ENCODE measurements at places on chromosomes 5 and 9.

DNA sequence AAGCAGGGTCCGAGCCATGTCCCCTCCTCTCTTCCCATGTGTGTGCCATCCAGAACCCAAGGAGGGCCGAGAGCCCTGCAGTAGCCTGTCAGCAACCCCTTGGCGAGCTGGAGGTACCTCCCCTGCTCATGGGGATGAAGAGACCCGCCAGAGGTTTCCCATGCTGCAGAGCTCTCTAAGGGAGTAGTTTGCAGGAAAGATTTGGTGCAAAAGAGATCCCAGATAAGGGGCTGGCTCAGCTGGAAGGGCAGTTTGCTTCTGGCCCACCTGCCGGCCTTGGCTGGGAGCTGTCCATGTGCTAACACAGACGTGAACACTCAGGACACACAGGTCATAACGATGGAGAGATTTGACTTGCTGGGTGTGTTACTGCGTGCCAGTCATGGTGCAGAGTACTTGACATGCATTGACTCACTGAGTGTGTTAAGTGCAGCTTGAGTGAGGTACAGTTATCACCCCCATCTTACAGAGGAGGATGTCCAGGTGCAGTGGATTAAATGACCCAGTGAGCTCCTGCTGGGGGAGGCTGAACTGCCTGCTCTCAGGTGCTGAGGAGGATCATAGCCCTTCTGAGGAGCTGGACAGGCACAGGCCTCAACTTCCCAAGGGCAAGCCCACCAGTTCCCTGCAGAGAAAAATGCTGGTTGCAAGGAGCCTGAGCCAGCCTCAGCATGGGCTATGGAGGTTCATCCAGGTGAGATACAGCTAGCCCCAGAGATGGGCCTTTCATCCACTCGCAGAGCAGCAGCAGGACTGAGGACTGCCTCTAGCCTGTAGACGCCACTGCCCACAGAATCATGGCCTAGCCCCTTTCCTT lies 6.3 kb upstream of the SLC25A48 start:
- DNase-seq: peak; percentile 50

DNA sequence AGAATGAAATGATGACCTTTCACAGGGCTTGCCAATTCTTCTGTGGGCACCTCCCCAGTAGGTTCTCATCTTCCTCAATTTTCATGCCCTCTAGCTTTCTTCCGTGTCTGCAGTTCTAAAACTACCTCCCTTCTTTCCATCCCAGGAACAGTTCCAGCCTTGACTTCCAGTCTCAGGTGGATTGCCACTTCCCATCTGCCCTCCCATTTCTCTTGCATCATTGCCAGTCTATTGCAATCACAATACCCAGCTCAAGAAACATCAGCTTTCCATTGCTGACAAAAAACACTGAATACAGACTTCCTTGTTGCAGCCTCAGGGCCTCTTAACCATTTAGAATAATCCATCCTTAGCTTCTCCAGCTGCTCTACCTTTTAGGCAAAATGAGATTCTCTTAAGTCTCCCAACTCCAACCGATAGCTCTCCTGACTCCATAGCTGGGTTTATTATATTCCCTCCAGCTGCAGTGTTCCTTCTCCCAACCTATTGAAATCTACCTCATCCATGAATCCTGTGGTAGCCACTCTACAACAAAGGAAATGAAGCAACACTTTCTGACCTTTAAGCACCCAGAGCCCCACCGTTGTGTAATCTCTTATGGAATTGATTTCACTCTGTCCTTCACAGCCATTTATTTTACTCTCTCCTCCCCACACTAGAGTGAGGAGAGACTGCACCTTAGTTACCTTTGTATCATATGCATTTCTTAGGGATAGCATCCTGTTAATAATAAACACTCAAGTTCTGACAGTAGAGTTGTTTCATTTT lies 75.6 kb upstream of the PCA3 start:
- DNase-seq: no peak

- DNase-seq: no peak
Measured at GRCh38 chr9:114771889-114772288, 34.0 kb downstream of the TNFSF15 start.

DNA sequence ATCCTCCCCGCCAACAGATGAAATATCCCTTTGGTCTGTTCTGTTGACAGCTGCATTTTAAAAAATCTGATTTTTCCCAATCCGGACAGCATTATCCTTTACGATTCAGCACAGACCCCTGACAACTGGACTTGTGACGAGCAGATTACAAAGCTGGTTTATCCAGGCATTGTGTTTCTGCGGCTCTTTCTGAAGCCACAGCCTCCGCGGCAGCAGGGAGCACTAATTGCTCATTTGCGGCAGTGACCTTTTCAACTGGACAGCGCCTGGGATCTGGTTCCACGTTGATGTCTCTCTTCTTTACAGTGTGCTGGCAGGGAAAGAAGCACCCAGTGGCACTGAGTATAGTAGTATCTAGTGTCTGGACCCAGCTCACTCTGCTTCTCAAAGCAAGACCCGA lies 351.2 kb downstream of the ZNF608 start:
- peak; percentile 74 for DNase-seq

DNA sequence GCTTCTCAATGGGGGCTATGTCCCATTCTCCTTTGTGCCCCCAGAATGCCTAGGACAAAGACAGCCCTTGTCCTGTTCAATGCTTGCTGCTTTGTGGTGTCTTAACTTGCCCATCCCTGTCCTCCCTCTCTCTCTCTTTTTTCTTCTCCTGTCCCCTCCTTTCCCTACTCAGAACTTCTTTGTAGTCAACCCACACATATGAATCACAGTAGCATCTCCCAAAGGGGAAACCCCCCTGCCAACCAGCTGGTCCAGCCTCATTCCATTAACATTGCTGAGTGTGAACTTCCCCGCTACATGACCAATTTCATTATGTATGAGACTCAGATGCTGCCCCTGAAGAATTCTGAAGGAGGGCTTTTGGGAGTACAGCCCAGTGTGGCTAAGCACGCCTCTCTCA lies 408.3 kb downstream of the ENC1 start:
- peak; percentile 77 for DNase-seq

GRCh38 chr5:38448568-38449350 lies 107.7 kb downstream of the LIFR start:
- no peak for DNase-seq

DNA sequence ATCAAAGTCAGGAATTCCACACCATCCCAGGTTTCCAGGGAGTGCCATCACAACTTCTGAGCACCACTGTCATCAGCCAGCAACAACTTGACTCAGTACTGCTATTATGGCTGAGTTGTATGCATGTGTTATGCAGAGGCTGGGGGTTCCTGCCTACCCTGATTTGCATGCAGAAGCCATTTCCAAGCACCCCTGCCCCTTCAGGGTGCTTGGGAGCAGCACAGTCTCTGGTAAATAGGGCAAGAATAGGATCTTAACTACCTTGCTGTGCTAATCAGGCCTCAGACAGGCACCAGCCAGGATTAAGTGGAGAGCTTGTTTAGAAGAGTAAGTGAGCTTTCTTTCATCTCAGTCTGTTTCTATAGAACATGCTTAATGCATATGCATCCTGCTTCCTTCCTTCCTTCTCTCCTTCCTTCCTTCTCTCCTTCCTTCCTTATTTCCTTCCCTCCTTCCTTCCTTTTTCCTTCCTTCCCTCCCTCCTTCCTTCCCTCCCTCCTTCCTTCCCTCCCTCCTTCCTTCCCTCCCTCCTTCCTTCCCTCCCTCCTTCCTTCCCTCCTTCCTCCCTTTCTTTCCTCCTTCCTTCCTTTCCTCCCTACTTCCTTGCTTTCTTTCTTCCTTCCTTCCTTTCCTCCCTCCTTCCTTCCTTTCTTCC lies 175.7 kb downstream of the FRMD3 start:
- DNase-seq: no peak

- DNase-seq: no peak
Measured at GRCh38 chr5:55364537-55365055, 56.8 kb downstream of the MTREX start.

DNA sequence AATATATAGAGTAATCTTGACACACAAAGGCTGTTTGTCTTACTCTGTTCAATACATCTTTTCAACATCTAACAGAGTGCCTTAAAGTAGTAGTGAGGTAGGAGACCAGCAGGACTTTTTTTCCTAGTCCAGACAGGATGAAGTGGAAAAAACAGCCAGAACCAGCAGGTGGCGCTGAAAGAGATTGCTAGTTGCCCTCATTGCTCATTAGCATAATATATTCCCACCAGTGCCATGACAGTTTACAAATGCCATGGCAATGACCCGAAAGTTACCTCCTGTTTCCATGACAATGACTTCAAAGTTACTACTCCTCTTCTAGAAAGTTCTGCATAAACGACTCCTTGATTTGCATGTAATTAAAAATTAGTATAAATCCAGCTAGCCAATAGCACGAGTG lies 387.4 kb downstream of the ACTL7B start:
- no peak for DNase-seq

DNA sequence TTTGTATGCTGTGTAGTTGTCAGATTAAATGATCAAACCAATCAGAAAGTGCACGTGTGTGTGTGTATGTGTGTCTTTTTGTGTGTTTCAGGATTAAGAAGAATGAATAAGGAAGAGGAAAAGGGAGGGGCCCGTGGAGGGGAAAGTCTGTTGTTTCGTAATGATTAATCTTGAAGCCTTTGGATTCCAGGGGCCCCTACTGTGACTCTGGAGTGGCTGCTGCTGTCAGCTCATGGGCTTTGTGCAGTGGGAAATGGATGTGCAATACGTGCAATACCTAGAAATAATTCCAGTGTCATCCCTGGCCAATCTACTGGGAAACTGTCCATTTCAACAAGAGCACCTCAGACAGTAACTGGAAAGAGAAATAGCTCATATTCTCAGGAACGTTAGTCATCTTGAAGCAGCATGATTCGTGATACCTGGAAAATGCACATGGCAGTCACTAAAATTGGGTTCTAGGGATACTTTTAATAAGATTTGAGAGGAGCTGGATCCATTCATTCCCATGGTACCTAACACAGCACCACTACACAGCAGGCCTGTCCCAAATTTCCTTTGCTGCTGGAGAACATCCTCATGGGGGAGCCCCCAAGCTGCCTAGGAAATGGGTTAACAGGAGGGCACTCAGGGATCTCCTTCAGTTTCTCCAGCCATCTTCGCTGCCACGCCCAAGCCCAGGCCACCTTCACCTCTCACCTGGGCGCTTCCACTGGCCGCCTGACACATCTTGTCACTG lies 186.3 kb downstream of the NR3C1 start:
- peak; percentile 47 for DNase-seq

DNA sequence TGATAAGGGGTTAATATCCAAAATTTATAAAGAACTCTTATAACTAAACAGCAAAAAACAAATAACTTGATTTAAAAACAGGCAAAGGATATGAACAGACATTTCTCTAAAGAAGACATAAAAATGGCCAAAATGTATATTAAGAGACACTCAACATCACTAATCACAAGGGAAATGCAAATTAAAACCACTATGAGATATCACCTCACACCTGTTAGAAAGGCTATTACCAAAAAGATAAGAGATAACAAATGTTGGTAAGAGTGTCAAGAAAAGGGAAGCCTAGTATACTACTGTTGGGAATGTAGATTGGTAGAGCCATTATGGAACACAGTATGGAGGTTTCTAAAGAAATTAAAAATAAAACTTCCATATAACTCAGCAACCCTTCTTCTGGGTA lies 19.4 kb upstream of the SH3TC2 start:
- no peak for DNase-seq

DNA sequence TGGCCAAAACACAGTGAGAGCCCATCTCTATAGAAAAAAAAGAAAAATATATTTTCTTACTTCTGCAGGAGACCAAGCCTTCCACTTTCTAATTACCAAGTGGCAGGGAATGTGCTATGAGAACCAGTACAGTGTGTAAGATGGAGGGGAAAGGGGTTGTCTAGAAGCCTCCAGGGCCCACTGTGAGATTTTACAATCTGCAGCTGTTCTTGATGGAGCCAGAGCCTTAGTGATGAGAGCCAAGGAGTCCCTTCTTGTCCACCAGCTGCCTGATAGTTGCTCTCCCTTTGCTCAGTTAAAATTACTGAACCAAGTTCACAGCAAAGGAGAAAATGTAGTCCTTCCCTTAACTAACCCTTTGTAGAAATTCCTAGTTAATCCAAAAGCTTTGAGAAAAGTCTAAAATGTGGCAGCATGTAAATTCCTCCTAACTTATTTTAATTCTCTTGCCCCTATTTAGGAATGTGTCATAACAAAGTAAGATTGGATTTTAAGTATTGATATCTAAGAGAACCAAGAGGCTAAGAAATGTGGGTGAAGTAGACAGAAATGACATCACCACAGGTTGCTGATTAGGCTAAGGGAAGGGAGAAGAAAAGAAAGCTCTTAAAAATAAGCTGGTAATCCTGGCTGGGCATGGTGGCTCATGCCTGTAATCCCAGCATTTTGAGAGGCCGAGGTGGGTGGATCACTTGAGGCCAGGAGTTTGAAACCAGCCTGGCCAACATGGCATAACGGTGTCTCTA lies 19.3 kb downstream of the SRP19 start:
- no peak for DNase-seq

GRCh38 chr5:1124205-1125029 lies 12.6 kb upstream of the SLC12A7 start:
- no peak for DNase-seq

- no peak for DNase-seq
Measured at GRCh38 chr9:2758898-2759510, 41.7 kb downstream of the KCNV2 start.

GRCh38 chr9:131522257-131523085 lies 8.6 kb downstream of the UCK1 start:
- DNase-seq: peak; percentile 50

DNA sequence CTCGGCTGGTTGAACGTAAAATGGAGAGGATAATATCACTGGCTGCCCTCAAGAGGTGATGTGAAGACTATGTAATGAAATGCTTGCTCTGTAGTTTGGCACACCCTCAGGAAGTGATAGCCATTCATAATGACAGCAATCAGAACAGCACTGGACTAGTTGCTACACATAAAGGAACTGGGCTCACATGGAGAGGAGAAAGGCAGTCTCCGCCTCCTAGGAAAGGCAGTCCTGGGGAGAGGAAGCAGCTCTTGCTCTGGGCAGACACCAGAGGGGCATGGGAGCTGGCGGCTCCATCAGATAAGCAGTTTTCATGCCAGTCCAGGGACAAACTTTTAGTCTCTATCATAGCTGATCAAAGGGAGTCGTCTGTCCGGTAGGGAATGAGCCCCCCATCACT lies 46.9 kb downstream of the ARHGEF37 start:
- DNase-seq: no peak

GRCh38 chr5:173895401-173896165 lies 7.4 kb downstream of the CPEB4 start:
- DNase-seq: no peak

DNA sequence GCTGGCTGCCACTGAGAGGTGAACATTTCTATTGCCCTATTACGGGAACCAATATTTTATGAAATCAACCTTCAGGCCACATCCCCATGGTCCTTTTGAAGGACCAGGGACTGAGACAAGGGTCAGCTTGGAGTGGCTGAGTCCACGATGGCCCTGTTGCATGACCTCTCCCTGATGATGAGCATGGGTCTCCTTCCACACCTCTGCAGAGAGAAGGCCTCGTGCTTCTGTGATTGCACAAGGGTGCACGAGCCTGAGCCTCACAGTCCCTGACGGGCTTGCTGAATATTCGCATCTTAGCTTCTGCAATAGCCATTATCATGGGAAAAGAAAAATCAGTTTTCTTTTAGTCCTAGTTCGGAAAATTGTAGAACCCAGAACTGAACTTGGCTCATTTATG lies 255.0 kb upstream of the IRX2 start:
- peak; percentile 28 for DNase-seq

GRCh38 chr5:42877431-42877830 lies 65.7 kb upstream of the SELENOP start:
- no peak for DNase-seq

- DNase-seq: no peak
Measured at GRCh38 chr5:132831095-132831860, 831 bp upstream of the SHROOM1 start.
